ENCODE measurements at places on chromosomes 11 and 22.

DNA sequence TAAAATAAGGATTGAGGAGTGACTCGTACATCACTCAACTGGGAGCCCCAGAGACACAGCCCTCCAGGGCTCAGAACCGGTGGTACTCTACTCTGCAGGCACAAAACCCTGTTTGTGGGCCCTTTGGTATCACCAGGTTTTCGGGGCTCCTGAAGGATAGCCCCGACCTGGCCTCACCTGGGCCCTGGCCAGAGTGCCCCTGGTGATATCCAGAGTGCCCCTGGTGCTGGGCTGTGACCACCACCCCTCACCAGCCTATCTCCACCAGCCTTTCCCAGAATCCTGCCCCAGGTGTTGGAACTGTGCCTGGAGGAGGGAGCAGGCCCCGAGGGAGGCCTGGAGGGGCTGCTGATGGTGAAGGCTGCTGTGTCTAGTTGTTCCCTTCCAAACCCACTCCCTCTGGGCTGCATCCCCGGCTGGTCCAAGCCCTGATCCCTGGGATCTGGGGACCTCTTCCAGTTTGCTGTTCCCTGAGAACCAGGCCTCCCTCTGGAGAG, 2.2 kb upstream of the GGT5 start:
- DNase-seq: no peak

- no peak for DNase-seq
These were observed 4.4 kb downstream of the TP53I11 start for GRCh38 chr11:44946263-44946662.

GRCh38 chr11:71242391-71242790, 10.0 kb downstream of the SHANK2 start:
- DNase-seq: no peak

GRCh38 chr11:110174645-110175310, 81.6 kb downstream of the ZC3H12C start:
- DNase-seq: no peak

DNA sequence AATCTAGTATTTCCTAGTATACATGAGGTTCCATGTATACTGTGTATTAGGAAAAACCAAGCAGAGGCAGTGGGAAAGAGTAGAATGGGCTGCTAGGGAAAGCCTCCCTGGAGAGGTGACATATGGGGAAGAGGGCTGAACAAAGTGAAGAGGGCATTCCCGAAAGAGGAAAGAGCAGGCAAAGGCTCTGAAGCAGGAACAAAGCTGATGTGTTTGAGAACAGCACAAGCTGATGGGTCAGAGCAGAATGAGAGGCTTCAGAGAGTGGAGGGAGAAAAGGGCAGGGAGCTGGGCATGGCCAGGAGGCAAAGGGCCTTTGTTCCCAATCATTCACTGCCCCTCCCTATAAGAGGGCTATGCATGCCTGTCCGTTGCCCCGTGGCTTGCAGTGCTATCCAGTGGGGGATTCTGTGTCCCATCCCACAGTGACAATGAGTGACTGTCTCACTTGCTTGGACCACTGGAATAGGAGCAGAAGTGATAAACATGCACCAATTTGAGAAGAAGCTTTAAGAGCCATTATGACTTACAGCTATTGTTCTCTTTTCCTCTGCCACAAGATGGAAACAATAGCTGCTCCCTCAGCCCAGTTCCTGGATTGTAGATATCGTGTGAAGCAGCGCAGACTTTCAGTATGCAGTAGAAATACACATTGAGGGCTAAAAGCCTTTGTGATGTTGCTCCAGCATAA, 39.6 kb downstream of the GALNT18 start:
- no peak for DNase-seq

DNA sequence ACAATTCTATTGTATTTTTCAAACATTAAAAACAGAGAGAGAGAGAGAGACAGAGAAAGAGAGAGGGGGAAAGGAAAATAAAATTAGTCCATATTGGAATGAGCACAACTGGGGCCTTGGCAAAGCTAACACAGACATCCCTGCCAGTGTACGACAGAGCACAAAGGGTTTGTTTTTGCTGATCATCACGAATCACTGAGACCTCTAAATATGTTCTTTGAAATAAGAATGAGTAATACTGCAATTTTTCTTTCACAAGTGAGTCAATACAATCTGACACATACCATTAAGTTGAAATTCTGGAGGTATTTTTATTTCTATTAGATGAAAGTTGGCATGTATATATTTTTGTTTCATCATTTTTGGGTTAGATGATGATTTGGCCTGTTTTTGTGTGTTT, 27.0 kb upstream of the LRRC4C start:
- DNase-seq: no peak

DNA sequence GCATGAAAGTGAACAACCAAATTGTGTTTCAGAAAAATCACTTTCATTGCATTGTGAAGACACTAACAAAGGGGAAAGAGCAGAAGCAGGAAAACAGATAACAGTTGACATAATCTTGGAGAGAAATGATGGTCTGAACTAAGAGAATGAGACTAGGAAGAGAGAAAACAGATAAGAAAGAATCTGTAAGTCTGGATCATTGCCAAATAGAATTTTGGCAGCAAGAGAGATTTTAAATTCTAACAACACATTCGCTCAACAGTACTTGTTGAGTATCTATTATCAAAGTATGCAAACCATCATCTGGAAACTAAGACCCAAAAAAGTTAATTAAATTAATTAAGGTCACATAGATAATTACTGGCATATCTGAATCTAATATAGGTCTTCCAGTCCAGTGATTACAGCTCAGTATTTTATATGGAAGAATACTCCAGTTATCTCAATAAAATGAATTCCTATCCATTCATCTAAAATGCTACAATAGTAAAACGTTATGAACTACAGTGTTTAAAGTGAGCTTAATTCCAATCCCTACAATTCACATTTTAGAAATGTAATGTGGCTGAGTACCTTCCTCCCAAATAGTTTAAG, 166.7 kb upstream of the FAT3 start:
- no peak for DNase-seq

All from NCI-H510A treated with DMSO at 0.1 percent for 48 hours (cell line).